ENCODE measurements at places on chromosomes 3 and 15. TPM values are rescaled to one million over a fixed set of nuclear protein-coding genes. Genes with fewer than 3 reads are reported as not detected.

MESP2 gene
- total RNA-seq, result not detected

LRRC2 gene
- not detected for total RNA-seq

ARL13B gene
- total RNA-seq, result 15.6 TPM

MYRIP gene
- not detected for total RNA-seq

A4GNT gene
- not detected for total RNA-seq

CHRD gene
- not detected for total RNA-seq

TIPIN gene
- 58.9 TPM for total RNA-seq

TICRR gene
- 18.3 TPM for total RNA-seq

GPR62 gene
- not detected for total RNA-seq

MASP1 gene
- total RNA-seq, result not detected

NOX5 gene
- not detected for total RNA-seq
